Immature natural killer cell (primary cell): ENCODE measurements at places on chromosomes 3 and 15.

DNA sequence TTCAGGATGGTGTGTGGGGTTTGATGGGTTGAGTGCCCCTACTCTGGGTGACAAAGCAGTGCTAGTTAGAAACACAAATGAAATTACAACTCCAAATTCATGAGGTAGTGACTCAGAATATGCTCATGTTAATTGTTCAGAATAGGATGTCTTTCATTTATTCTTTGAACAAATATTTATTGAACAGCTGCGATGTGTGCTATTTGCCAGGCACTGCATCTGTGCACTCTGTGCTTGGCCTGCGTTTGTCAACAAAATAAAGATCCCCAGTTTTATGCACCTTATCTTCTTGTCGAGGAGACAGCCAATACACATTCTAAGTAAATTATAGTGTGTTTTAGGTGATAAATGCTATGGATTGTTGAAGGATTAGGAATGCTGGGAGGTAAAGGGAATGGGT is 27.3 kb downstream of the MED12L start:
- DNase-seq, result no peak
- H3K27ac ChIP-seq, result no peak overlapping the region
- H3K4me3 ChIP-seq, result no peak overlapping the region
- no peaks in the 10 kb centered on the region for H3K4me1 ChIP-seq
- H3K36me3 ChIP-seq, result no peaks in the 10 kb centered on the region

GRCh38 chr15:100650685-100651084 is 48.3 kb downstream of the ASB7 start:
- no peak overlapping the region for H3K4me3 ChIP-seq
- peaks cover 2% of the 10 kb centered on the region for H3K27me3 ChIP-seq

DNA sequence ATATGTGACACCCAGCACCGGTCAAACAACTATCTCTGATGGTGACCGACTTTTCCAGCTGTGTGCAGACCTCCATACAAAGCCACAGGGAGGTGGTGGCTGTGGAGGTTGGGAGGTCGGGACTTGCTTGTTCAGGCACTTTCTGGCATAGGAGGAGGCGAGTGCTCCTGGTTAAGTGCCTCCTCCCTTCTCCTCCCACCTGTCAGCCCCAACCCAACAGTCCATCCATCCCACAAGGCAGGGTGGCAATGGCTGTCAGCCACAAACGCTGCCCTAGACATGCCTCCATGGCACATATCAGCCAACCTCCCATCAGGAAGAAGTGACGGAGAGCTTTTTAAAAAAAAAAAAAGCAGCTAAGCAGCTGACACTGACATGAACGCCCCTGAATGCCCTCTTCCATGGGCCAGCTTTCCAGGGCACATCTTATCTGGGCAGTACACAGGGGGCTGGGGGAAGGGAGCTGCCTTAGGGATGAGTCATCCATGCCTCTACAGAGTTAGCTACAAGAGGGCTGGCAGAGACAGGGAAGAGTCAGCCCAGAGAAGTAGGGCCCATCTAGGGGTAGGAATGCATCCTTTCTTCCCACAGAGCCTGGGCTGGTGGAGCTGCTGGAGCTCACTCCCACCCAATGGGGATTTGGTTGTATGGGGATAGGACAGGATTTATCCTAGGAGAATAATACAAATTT is 41.2 kb downstream of the CCDC12 start:
- peaks cover 2% of the 10 kb centered on the region for H3K27me3 ChIP-seq
- H3K4me3 ChIP-seq, result no peak overlapping the region
- no peak overlapping the region for H3K27ac ChIP-seq
- DNase-seq, result no peak
- H3K36me3 ChIP-seq, result peaks cover 24% of the 10 kb centered on the region

DNA sequence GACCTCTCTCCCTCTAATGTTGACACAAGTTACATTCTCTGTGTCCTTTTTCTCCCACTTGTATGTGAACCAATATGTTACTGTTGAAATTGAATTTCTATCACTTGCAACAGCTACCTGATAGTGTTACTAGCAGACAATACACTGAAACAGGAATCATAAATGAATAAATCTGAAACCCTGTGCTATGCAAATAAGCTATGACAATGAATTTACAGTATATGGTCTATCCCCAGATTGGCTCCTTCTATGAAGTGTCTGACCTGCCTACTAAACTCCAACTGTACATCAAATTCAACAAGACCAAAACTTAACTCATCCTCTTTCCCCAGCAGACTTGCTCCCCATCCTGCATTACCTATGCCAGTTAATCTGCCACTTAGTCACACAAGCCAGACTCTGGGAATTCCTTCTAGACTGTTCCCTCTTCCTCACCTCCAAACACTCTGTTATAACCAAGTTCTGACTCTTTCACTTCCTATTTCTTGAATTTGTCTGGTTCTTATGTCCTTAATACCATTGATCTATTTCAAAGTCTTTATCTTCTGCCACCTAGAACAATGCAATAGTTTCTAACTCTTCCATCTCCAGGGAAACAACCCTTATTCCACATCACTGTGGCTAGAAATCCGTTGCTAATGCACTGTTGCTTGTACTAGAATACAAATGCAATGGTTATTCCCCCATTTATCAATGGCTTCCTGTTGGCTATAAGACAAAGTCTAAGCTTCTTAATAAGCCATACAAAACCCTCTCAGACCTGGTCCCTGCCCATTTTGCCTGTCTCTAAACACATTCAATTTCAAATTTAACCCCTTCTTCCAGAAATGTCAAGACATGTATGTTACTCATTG is 13.4 kb upstream of the ZNF639 start:
- H3K27ac ChIP-seq, result no peak overlapping the region
- no peak for DNase-seq
- H3K36me3 ChIP-seq, result no peaks in the 10 kb centered on the region
- peaks cover 7% of the 10 kb centered on the region for H3K27me3 ChIP-seq
